ENCODE measurements at places on chromosomes 5 and 9.

DNA sequence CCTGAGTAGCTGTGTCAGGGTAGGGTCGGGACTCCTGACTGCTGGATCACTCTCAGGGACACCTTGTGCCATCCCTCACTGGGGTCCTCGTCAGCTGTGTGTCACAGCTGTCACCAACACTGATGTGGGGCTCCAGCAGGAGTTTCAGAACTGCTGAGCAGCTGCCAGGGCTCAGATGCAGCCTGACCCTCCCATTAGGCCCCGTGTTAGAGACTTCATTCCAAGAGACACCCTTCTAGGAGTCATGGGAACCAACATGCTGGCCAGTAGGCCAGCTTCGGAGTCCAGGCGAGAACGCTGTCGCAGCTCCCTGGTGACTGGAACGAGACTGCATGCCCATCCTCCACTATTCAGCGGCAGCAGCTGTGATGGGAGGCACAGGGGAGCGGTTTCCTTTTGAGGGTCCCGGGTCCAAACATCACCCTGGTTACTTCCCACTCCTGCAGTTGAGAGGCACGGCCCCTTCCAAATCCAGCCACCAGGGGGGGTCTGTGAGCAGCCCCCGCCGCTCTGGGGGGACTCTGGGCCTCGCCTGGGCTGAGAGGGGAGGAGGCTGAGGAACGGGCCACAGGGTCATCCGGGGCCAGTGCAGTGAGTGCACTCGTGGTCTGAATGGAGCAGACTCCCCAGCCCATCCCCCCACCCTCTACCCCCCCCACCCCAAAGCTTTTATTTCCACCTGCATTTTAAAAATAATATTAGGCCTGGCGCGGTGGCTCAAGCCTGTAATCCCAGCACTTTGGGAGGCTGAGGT, 12.6 kb upstream of the TCF7 start:
- DNase-seq: peak; percentile 69

DNA sequence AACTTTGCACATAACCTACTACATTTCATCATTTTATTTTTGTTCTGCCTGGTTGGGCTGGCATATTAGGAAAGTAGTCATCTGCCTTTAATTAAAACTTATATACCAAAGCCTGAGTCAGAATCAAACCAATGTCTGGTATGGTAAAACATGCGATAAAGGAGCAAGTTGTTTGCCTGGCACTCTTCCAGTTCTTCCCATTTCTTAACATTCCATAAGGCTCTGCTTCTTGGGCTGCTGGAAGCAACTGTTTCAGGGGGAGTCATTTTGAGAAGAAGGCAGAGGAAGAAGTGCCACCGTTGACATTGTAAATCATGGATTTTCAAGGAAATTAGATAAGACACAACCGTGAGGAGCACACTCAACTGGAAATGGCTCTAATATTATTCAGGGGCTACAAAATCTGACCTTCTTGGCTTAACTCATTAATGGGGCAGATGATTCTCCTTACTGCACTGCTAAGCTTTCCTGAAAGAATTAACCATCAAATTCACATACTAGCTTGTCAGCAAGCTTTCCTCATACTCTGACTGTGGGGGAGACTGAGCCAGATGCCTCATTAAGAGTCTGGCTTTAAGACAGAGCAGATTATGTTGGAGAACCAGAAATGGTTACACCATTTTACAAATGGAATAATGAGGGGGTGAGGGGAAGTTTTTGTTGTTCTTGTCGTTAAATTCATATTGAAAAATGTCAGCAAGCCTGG, 391.0 kb downstream of the TMEM232 start:
- no peak for DNase-seq

GRCh38 chr5:88672644-88673252, 210.2 kb downstream of the MEF2C start:
- DNase-seq: no peak

GRCh38 chr5:31614151-31615020, 24.5 kb upstream of the PDZD2 start:
- DNase-seq: no peak

- no peak for DNase-seq
These were observed 184.1 kb upstream of the ADRA1B start for GRCh38 chr5:159732220-159732619.

DNA sequence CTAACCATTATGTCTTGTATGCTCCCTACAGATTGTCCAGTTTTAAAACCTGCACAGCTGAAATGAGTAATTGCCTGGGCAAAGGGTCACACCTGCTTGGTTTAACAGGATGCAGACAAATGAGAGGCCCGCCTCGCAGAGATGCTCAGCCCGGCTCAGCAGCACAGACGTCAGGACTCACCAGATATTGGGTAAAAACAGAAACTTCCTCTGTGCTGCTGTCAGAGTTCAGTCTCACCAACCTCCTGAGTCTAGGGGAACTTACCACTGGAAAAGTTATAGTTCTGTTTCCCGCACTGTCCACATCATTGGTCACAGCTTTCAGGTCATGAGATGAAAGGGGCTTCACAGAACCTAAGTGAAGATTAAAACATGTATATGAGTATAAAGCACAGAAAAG, 152.5 kb downstream of the ESM1 start:
- no peak for DNase-seq

- no peak for DNase-seq
These were observed 20.9 kb downstream of the NCS1 start for GRCh38 chr9:130193103-130193502.

DNA sequence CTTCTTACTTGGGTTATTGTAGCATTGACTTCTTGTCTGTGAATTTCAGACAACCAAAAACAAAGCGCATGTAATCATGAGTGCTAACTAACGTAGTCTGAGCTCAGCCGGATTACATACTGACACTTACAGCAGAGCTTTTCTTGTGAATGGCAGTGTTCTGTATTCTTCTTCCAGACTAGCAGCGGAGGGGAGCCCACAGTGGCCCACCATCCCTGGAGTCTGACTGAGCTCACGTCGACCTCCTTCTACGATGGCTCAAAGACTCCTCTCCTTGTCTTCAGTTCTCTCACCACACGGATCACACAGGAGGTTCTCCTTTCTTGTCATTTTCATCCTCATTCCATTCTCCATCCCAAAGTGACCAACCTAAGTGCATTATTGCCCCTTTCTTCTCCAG, 211.4 kb downstream of the CHSY3 start:
- no peak for DNase-seq

- no peak for DNase-seq
These were observed 211.9 kb downstream of the PAX5 start for GRCh38 chr9:36822201-36822600.

DNA sequence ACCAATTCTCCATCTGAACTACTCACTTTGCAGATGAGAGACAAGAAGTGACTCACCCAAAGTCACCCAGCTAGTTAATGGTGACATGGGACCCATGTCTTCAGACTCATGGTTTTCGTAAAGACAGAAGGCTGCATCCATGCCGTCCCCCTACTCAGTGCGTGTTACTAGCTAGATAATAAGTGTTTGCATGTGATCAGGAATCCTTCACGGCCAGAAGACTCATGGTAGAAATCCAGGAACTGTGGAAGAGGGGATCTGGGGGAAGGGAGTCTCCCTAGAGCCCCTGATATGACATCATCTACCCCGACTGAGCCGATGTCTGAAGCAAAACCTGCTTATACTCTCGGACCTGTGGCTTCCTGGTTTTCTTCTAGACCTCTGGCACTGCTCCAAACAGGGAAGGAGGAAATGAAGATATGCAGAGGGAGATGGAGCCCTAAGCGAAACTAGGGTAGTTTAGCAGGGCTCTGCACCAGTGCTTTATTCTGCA, 3.3 kb downstream of the RNF183 start:
- no peak for DNase-seq

DNA sequence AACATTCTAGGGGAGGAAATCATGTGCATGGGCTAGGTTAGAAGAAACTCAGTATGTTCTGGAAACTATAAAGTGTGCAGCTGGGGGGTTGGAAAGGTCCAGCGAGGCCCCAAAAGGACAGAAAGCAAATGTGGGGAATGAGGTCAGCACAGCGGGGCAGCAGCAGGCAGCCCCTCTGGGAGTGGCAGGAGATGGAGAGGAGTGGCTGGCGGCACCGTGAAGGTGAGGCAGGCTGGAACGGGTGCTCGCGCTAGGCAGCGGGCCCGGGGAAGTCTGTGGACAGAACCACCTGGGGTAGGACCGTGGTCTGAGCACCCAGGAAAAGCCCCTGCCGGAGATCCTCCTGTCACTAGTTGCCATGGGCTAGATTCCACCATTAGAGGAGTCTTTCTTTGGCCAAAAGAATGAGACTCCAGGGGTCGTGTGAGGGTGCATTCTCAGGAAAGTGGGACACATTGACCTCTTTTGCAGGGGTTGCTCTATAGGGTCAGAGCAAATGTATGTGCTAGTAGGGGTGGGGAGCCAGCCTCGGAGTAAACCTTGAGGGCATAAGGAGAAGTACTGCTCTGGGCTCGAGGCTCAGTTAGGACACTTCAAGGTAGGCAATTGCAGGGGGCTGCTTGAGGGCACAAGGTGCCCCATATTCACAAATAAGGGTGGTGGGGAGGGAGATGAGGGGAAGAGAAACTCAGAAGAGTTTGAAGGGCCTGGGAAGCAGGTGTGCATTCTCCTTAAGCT, 61.2 kb downstream of the IL6ST start:
- DNase-seq: no peak

GRCh38 chr9:36007852-36008251, 28.9 kb upstream of the RECK start:
- no peak for DNase-seq

GRCh38 chr5:33205727-33206410, 234.9 kb upstream of the TARS1 start:
- no peak for DNase-seq

GRCh38 chr9:109865521-109865920, 85.5 kb downstream of the PALM2AKAP2 start:
- DNase-seq: no peak

DNA sequence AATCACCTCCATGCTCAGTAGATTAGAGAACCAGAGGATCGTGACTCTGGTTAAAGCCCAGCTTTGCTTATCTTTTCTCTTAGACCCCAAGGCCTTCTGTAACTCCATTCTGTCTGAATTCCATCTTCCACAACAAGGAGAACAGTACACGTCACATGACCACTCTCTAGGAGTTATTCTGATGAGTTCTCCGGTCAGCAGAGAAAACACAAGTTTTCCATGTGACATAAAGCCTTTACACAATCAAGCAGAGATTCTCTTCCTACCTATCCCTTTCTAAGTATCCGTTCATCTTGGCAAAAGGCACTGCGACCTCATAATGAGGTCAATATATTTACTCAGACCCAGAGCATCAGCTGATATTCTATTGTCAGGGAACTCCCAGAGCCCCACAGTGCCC, 112.3 kb downstream of the TRPM6 start:
- DNase-seq: no peak

- DNase-seq: no peak
These were observed 420.8 kb upstream of the IRX4 start for GRCh38 chr5:2303431-2304100.

DNA sequence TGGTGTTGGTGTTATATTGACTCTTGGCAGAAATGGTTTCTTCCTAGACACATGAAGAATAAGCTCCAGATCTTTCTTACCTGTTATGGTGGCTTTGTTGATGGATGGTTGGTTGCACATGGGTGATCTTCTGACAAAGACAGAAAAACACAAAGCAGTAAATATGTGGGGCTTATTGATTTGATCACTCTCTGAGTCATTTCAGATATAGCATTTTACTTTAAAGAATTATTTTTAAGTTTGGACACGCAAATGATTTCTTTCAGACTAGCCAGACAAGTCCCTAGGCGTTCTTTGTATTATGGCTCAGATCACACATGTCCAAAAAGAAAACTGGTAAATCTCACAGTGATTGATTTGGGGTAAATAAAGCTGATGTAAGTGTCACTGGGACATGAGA, 597.6 kb downstream of the RAB3C start:
- DNase-seq: no peak

- no peak for DNase-seq
These were observed 220.6 kb downstream of the DMAC1 start for GRCh38 chr9:7578951-7579350.

- DNase-seq: no peak
These were observed 1297.2 kb upstream of the WWC1 start for GRCh38 chr5:166994226-166994625.

- no peak for DNase-seq
These were observed 7.3 kb upstream of the MTMR12 start for GRCh38 chr5:32319926-32320543.

DNA sequence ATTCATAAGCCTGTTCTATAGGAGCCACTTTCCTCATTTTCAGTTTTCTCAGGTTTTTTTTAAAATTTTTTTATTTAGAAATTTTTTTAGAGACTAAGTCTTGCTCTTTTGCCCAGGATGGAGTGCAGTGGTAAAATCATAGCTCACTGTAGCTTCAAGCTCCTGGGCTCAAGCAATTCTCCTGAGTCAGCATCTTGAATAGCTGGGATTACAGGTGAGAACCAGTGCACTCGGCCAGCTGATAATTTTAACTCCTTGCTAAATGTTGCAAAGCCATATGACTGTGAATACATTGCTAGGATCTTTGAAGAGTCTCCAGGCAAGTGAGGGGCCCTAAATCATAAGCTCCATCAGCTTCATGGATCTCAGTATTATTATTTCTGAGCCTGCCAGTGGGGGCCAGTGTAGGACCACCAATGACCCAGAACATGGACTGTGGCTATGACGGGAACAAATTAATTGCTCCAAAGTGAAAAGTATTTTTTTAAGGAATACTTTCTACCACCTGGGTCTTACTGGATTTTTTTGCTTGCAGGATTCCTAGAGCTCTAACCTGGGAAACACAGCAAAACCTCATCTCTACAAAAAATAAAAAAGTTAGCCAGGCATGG, 5.7 kb upstream of the GAPVD1 start:
- no peak for DNase-seq

GRCh38 chr9:115923410-115923809, 230.2 kb upstream of the PAPPA start:
- DNase-seq: no peak

DNA sequence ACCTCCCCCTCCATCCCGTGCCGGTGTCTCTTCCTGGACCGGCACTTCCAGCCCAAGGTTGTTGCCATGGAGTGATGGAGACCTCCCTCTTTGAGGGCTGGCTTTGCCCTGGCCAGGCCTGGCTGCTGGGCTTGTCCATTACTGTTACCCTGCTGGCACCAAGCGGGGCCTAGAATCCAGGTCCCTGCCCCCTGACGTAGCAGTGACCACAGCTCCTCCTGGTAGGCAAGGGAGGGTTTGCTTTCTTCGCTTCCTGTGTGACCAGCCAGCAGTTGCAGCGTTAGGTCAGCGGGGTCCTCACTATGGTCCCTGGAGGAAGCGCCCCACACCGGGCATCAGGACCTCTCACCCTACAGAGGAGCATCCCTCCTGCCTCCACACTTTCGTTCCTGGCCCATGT, 146.7 kb upstream of the COL5A1 start:
- DNase-seq: no peak

All from activated T-cell treated with anti-CD3 and anti-CD28 coated beads for 24 hours (primary cell).